Stimulated activated CD8-positive, alpha-beta memory T cell treated with anti-CD3 and anti-CD28 coated beads, Interleukin-4, amount 100 ng/mL, for 1 hour (primary cell): ENCODE measurements at places on chromosomes 6 and 20.

DNA sequence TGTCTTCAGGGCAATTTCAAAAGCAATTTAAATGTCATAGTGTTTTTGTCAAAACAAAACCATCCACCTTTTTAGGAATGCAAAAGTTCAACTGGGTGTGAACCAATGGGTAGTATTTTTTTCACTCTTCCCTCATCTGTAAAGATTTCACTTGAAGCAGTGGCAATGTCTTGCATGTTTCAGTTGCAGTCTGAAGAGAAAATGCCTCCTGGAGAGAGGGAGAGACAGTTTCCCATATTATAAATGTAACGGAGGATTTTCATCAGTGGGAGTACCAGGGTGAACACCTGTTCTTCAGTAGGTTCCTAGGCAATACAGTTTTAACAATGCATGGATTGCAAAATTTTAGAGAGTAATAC is 3.3 kb downstream of the FOXQ1 start:
- no peak for DNase-seq

DNA sequence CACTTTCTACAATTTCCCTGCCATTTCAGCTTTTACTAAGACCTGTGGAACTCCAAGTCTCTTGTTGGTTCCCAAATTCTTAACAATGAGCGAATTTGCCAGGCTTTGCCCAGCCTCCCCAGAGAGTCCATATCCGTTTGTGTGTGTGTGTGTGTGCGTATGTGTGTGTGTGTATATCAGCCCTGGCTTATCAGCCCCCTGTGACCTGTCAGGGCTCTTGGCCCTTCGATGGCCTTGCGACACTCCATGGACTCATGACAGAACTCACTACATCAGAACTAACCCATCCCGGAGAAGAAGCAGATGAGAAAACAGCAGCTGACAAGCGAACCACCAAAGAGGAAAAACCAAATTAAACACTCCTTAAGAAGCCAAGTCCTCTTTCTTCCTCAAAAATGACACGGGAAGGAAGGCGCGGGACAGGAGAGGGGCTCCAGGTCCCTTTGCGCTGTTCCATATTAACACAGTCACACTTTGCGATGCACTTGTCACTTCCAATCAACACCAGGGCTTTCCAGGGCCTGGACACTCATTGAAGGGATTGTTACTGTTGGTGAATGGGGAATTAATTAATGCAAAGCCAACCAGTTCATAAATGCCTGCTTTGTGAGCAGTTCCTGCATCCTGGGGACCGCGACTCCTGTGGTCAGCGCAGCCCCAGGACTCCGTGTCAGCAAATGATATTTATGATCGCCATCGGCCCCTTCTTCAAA is 524.0 kb downstream of the CD83 start:
- DNase-seq, result no peak

DNA sequence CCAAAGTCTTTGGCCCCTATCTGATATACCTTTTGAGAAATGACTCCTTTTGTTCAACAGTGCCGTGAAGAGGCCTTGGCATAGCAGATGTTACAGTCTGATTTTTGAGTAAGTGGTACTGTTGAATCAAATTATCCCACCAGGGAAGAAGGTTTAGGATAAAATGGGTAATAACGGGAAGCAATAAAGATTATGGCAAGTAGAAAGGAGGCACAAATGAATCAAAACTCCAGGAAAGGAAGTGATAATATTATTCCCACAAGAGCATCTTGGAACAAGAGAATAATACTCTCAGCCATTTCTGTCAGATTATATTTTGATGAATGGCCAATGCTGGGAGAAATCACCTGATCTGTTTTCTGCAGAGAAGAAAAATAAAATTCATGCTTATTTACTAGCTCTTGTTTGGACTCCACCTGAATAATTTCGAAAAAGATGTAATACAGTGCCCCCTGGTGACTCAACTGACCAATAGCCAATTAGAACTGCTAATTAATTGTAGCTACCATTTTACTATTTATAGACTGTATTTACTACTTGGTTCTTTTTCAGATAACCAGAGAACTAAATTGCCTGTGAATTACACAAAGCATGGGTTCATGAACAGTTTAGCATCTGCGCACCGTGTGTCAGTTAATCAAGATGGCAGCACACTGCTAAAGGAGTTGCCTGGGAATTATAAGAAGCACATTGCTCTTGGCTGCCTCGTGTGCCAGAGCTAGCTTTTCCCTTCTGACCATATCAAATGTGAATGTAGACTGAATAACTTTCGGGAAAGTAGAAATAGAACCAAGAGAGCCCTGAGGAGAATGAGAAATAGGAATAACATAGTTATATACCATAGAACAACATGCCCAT is 78.5 kb upstream of the TRDN start:
- no peak for DNase-seq

DNA sequence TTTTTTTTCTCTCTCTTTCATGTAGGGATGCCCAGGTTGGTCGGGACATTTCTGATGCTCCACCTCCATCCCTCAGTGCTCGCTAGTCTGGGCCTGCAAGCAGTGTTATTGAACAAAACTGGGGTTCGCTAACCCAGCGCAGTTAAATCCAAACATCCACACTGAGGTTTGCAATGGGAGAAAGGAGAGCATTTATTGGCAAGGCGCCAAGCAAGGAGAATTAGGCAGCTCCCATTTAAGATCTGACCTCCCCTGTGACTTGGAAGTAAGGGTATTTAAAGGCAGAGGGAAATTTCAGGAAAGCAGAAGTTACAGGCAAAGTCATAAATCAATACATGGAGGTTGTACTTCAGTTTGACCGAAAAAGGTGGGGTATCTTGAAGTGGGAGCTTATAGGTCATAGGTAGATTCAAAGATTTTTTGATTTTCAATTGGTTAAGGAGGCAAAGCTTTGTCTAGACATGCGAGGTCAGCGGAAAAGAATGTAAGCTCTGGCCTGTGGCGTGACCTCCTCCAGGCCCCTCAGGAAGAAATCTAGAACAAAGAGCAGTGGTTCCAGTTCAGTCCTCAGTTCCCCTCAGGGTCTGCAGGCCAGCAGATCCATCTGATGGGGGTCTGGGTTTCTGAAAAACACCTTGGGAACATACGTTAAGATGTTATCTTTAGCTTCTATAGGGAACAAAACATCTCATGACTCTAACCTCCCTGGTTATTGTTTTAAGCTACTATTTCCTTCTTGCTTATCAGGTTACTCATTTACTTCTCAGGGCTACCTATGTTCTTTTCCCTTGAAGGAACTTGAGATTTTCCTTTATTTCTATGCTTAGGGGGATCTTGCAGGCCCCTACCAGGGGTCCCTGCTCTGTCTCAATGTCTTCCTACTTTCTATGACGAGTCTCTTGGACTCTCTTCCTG is 66.0 kb upstream of the KIF16B start:
- no peak for DNase-seq

DNA sequence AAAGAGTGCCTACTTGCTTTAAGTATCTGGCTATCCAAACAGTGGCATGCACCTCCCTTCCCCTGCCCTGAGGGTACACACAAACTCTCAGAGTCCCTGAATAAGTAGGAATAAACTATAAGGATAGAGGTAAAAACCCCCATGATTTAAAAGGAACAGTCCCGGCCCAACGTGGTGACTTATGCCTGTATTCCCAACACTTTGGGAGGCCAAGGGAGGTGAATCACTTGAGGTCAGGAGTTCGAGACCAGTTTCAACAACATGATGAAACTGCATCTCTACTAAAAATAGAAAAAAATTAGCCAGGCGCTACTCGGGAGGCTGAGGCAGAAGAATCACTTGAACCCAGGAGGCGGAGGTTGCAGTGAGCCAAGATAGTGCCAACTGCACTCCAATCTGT is 22.2 kb downstream of the SAMHD1 start:
- no peak for DNase-seq

- DNase-seq, result no peak
Observed at GRCh38 chr6:31970604-31971271, 1.2 kb downstream of the DXO start.

DNA sequence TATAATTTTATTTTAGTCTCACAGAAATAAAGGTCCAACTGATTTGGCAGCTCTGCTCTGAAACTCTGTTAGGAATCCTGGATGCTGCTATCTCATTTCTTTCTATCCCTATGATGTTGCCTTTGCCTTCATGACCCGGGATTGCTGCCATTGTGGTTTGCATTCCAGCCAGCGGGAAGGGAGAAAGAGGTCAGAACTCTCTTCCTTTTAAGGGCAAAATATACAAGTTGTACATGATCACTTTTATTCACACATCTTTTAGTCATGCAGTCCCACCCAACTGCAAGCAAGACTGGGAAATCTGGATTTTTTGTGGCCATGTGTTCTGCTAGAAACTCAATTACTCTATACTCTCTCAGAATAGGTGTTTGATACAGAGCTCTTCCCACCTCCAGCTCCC is 263.1 kb upstream of the ZFP64 start:
- no peak for DNase-seq

GRCh38 chr20:60046011-60046413 is 87.8 kb downstream of the CDH26 start:
- no peak for DNase-seq

DNA sequence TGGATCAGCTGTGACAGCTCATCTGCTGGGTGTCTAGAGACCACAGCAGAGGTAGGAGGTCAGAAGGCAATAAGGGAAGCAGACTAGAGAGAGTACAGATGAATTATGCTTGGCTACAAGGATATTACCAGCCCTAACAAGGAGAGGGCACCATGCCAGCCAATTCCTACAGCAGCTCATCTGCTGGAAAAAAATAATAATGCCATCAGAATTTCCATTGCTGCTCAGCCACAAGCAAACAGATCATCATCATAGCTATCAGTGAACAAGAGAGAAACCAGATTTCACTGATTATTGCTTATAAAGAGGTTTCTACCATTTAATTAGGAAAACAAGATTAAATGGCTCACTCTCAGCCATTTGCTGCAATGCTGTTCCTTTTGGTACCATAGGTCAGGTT is 66.5 kb downstream of the PSMG4 start:
- DNase-seq, result no peak

GRCh38 chr6:152118678-152119077 is 311.2 kb downstream of the ESR1 start:
- no peak for DNase-seq
